Activated naive CD4-positive, alpha-beta T cell (primary cell): ENCODE measurements at places on chromosomes 13 and 19.

DNA sequence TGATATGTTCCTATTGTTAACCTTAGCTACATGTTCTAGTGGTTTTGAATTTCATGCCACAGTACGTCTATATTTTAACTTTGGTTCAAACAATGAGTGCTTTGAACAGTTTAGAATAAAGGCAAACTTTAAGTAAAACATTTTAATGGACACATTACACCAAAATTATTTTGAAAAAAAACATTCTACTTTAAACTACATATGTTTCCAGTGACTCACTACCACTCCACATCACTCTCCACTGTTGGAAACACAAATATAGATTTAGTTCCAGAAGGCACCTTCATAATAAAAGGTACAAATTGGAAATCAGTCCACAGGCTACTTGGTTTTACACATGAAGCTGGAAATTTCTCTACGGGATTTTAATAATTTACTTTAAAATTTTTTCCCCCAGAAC lies 373.5 kb downstream of the MYO16 start:
- DNase-seq, result no peak

- no peak for DNase-seq
Measured at GRCh38 chr13:23381866-23382265, 51.6 kb downstream of the SACS start.

GRCh38 chr13:35724446-35724845 lies 248.0 kb upstream of the MAB21L1 start:
- no peak for DNase-seq

GRCh38 chr13:71240911-71241310 lies 626.1 kb downstream of the DACH1 start:
- DNase-seq, result no peak

GRCh38 chr19:32830231-32831014 lies 39.1 kb downstream of the SLC7A9 start:
- no peak for DNase-seq

GRCh38 chr13:97226788-97227627 lies 4.9 kb downstream of the MBNL2 start:
- DNase-seq, result peak; percentile 7

- DNase-seq, result no peak
Measured at GRCh38 chr19:465056-465816, 4.4 kb upstream of the SHC2 start.

DNA sequence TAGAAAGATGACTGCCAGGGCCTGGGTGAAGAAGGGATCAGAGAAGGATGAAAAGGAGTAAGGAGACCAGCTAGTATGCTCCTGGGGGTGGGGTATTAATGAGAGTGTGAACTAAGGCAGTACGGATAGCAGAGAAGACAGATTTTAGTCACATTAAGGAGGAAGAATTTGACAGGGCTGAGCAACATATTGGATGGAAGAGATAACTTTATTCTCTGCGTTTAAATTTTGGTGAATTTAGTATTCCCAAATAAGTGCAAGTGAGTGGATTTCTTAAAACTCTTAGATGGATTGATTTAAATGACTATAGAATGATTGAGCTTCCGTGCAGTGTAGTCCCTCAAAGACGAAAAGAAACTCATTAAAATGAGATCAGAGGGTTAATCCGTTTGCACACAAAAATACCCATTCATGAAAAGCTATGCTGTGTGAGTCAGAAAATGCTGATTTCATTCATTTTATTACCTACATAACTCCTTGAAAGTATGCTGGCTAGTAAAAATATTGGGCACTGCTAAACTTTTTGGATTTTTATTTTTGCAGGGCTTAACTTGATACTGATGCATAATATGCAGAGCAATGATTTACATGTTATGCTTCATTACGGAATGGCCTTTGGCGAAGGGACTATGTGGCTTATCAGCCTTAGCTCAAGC lies 54.1 kb downstream of the WDFY2 start:
- DNase-seq, result no peak

GRCh38 chr13:22517544-22517943 lies 663.2 kb upstream of the SGCG start:
- DNase-seq, result no peak

DNA sequence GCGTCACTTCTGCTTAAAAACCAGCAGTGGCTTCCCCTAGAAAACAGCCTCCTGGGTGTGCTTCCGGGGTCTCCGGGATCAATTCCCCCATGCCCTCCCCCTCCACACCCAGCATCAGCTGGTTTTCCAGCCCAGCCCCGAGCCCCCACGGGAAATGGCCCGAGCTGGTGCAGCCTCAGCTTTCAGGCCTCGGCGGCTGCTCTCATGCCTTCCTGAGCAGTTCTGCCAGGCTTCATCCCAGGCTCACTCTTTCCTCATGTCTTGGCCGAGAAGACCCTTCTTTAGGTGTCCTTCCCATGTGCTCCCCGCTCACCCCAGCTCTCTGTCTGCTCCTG lies 103.1 kb upstream of the RNF113B start:
- no peak for DNase-seq

DNA sequence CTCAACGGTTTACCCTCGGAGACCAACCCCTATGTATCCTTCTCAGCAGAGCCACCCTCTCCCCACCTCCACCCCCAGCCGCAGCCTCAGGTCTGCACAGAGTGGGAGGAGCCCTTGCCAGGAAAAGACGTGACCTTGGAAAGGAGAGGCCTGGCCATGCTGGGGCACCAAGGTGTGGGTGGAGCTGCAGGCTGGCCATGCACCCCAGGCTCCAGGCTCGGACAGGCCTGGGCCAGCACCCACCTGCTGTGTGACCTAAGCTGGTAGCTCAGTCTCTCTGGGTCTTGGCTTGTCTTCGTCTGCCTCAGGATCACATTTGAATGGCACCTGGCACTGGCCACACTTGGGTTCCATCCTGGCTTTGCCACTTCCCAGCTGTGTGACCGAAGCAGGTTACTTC lies 29.5 kb downstream of the CCDC8 start:
- DNase-seq, result no peak

- DNase-seq, result no peak
Measured at GRCh38 chr13:111005364-111005763, 90.5 kb upstream of the ANKRD10 start.

DNA sequence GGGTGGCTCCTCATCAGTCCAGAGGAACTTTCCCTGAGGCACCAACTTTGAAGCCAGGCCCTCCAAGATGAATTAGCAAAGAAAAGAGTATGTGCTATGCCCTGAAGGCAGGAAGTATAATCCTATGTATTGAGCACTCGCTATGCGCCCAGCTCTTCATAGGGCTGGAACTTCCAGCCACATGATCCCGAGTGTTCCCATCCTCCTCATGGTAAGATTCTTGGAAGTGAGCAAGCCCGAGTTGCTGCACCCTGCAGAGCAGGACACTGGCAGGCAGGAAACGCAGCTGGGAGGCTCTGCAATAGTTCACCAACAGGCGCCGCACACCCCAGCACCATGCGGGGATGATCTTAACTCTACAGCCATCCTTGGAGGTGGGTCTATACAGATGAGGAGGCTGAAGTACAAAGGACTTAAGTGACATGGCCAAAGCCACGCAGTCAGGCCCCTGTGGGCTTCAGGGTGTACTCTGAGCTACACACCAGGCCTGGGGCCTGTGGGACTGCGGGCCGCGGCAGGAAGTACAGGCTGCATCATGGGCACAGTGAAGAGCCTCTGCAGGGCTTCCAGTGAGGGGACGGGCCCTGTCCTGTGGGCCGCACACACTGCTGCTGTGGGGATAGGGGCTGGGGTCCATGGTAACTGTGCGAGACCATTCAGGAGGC lies 25.1 kb downstream of the C19orf47 start:
- no peak for DNase-seq

GRCh38 chr19:984165-984967 lies at the start of gene WDR18:
TSS of gene WDR18 (plus strand) at chr19:984345. CDS start at chr19:984354, 9 bp downstream.
- DNase-seq, result peak; percentile 66
